ENCODE measurements at places on chromosomes 1 and 21.

GRCh38 chr21:25496825-25497482 is 110.3 kb downstream of the MRPL39 start:
- DNase-seq: no peak

DNA sequence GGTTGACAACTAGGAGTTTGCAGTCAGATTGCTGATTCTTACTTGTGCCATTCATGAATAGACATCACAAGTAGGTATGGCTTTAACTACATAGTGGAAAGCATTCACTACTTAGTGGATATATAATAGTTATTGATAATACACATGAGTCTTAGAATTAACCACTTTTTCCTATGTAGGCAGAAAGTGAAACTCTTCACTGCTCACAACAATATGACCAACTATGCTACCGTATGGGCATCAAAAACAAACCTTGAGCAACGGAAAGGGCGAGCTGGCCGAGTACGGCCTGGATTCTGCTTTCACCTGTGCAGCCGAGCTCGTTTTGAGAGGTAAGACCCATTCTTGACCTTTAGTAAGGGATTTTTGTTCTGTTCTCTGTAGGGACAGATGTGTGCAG is 38.7 kb downstream of the DHX9 start:
- DNase-seq: peak; percentile 47

DNA sequence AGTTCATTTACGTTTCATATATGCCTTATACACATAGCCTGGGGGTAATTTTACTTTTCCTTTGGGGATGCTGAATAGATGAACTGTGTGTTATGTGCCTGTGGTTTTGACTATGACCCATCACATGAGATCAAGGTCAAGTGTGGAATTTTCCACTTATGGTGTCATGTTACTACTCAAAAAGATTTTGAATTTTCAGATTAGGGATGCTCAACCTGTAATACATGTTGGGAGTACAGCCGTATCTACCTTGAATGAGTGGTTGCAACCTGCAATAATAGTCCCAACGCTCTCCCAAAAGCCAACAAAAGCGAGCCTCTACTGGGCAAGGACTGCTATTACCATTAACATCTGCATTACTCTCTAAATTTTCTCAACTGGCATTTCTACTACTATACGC is 68.5 kb upstream of the SDC3 start:
- DNase-seq: no peak

DNA sequence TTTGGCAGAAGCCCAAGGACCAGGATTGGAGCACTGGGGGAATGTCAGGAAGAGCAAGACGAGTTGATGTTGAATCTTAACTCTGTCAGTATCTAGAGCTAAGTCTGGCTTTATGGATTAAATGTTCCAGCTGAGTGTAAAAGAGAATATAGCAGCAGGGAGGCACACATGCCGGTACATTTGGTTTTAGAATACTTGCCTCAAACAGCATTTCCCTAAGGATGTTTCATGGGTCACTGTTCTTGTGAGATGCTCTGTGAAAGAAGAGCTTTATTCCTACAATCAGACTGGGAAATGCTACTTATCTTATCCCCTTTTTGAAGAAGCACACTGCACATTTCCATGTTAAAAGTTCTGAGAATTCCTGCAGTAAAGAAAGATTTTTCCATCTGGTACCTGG is 440.3 kb upstream of the B3GALT2 start:
- DNase-seq: no peak

- DNase-seq: no peak
Observed at GRCh38 chr21:29300807-29301138, 2.1 kb downstream of the BACH1 start.

Data from activated CD4-positive, alpha-beta memory T cell treated with anti-CD3 and anti-CD28 coated beads for 36 hours (primary cell).